ENCODE measurements at places on chromosomes 3 and 15.

DNA sequence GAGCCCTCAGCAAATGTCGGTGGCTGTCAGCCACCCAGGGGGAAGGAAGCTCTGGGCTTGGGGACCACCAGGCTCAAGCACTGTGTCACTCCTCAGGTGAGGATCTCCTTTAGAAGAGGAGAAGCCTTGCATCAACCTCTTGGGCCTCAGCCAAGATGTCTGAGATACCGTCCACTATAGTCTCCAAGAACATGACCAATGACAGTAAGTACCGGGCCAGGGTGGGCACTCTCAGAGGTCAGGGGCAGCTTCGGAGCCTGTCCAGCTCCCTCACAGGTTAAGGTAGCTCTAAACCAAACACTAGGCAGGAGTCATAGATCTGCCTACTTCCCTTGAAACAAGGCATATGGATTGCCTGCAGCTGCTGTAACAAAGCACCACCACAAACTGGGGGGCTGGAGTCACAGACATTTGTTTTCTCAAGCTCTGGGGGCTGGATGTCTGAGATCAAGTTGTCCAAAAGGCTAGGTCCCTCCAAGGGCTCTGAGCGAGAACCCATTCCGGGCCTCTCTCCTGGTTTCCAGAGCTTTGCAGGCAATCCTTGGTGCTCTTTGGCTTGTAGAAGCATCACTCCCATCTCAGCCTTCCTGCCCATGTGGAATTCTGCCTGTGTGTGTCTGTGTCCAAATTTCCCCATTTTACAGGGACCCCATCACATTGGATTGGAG lies 1.3 kb downstream of the CFAP100 start:
- no peak for DNase-seq

- no peak for DNase-seq
Measured at GRCh38 chr3:190870127-190870526, 7.6 kb upstream of the GMNC start.

- DNase-seq = no peak
Measured at GRCh38 chr3:16090706-16091105, 83.8 kb upstream of the GALNT15 start.

GRCh38 chr3:184540777-184541681 lies 20.6 kb upstream of the EPHB3 start:
- DNase-seq = no peak

DNA sequence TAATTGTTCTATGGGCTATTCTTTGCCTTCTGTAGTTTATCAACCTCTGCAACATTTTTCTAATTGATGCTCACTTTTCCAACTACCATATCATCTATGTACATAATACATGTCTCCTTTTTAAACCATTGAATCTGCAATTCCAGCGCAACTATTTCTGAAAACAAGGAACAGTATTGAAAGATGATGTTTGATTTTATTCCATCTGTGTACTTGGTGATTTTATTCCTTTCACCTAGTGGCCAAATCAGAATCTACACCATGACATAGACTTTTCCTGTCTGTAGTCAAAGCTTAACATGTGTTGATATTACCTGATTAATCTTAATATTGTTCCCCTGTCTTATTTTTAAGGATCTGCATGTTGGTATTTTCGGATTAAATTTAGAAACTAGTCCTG lies 13.0 kb downstream of the NKTR start:
- no peak for DNase-seq

GRCh38 chr15:82810061-82810889 lies 847 bp downstream of the WHAMM start:
- DNase-seq = no peak

DNA sequence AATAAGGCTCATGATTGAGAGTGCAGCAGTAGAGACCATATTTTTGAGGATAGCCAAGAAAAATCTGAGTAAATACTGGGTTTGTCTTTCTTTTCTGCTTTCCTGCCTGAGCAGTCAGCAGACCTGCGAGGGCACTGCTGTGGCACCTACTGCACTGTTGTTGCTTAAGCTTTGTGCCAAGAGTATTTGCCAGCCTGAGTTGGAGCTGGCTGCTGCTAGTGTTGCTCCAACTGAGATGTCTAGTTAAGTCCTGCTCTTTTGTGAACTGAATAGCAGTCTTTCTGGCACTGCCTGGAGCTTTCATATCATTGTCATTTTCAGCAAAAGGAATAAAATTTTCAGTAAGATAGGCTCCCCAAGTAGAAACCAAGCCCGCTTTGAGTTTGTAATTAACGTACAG lies 214.5 kb upstream of the P2RY1 start:
- DNase-seq = no peak

- DNase-seq = no peak
Measured at GRCh38 chr15:58240191-58240932, 102.2 kb downstream of the AQP9 start.

DNA sequence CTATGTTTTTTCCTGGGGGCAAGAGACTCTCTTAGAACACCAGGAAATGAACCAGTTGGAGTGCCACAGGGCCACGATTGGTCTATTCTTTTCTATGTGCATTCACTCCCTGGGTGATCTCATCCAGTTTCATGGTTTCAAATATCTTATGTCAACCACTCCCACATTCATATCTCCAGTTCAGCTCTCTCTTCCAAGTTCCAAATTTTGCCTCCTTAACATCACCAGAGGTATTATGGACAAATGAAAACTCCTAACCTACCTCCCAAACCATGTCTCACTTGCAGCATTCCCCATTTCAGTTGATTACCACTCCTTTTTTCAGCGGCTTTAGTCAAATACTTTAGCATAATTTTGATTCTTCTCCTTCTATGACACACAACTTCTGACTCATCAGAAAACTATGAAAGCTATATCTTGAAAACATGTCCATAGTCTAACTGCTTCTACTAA lies 203.1 kb upstream of the SEMA6D start:
- DNase-seq = peak; percentile 21

GRCh38 chr15:91936182-91936775 lies 82.8 kb downstream of the SLCO3A1 start:
- DNase-seq = no peak

DNA sequence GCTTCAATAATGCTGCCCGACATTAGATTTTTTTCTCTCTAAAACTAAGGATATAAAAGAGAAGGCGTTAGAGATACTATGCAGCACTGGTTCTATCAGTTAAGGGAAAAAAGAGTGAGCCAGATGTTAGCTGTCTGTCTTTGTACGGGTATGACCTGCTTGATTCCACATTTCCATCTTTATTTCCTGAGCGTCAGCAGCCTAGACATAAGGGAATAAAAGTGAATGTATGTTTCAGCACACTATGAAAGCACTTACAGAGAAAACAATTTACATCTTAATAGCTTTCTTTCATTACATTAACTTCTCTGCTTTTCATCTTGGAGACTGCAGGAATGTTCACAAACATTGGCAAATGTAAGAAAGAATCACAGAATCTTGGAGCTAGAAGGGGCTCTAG lies 319.3 kb downstream of the CTNNB1 start:
- no peak for DNase-seq

- DNase-seq = no peak
Measured at GRCh38 chr3:83003917-83004316, 1242.5 kb upstream of the GBE1 start.

- DNase-seq = no peak
Measured at GRCh38 chr15:101469520-101470288, 19.8 kb downstream of the PCSK6 start.

DNA sequence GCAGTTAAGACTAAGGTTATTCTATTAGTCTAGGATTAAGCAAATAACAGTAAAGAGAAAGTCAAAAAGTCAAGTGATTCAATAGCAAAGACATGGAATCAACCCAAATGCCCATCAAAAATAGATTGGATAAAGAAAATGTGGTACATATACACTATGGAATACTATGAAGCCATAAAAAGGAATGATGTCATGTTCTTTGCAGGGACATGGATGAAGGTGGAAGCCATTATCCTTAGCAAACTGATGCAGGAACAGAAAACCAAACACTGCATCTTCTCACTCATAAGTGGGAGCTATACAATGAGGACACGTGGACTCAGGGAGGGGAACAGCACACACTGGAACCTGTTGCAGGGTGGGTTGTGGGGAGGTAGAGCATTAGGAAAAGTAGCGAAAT lies 29.0 kb downstream of the UNC13C start:
- no peak for DNase-seq

GRCh38 chr3:184384342-184384741 lies 4.5 kb downstream of the CHRD start:
- no peak for DNase-seq

GRCh38 chr15:100947760-100948429 lies 28.7 kb downstream of the LRRK1 start:
- DNase-seq = no peak

GRCh38 chr3:126460381-126460780 lies 15.3 kb downstream of the ZXDC start:
- DNase-seq = no peak

DNA sequence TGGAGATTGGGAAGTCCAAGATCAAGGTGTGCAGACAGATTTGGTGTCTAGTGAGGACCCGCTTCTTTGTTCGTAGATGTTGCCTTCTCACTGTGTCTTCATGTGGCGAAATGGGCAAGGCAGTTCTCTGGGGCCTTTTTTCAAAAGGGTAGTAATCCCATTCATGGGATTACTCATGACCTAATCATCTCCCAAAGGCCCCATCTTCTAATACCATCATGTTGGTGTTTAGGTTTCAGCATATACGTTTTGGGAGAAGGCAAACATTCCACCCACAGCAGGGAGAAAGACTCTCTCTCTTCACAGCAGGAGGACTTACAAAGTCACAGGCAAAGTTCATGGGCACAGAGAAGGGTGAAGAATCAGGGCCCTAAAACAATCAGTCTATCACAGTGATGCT lies 252.1 kb downstream of the RPLP1 start:
- DNase-seq = no peak

DNA sequence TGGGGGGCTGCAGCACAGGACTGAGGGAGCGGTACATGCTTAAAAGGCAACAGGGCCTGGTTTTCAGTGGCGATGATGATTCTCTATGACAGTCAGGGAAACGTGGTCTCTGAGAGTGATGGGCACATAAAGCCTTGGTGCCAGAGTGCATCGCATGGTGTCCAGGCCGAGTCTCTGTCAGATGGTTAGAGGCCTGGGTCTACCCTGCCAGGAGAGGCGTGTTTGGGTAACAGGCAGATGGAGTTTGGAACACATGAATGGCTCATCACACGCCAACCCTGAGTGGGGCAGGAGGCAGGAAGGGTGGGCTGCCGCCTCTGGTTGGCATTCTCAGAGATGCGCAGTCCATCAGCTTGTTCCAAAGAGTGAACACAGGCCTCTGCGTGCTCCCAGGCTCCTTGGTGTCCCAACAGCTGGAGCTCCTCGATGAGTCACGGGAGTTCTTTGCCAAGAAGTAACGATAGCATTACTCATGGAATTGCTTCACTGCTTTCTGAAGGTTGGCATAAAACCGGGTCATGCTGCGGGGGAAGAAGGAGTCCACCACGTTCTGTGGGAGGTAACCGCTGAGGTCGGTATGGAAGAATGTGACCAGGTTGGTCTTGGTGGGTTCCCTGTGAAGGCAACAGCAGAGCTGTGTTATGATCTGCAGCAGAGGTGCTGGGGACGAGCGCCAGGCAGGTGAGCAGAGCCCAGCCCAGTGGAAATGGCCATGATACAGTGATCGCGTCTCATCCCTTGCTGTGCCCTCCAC lies 11.0 kb downstream of the STARD5 start:
- peak; percentile 97 for DNase-seq

GRCh38 chr15:63072809-63073277 lies 30.3 kb downstream of the TPM1 start:
- no peak for DNase-seq

DNA sequence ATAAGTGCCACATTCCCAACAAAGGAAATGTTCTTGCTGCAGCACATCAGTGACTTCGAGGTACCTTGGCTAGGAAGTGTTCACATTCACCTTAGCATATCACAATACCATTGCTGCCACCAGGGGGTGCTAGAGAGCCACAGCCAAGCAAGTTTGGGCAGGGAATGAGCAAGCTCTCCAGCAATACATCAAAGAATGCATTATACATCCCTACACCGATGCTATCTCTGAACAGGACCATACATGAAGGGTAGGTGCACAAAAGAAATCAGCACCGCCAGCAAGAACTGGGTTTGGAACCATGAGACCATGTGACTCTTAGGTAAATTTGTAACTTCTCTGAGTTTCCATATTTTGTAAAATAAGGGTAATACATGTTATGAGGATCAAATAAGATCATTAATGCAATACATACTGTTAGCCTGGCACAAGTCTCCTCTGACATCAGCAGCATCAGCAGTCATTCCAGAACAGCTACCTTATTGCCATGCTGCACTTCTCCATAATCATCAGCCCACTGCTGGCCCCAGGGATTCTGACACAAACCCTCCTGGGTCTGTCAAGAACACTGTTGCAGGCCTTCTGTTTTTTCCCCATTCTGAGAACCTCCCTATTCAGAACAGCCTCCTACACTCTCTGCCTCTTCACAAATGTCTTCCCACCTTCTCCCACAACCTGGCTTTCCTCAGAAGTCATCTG lies 37.5 kb downstream of the RYK start:
- DNase-seq = peak; percentile 43

- DNase-seq = no peak
Measured at GRCh38 chr3:23747841-23748240, 57.9 kb upstream of the UBE2E1 start.

DNA sequence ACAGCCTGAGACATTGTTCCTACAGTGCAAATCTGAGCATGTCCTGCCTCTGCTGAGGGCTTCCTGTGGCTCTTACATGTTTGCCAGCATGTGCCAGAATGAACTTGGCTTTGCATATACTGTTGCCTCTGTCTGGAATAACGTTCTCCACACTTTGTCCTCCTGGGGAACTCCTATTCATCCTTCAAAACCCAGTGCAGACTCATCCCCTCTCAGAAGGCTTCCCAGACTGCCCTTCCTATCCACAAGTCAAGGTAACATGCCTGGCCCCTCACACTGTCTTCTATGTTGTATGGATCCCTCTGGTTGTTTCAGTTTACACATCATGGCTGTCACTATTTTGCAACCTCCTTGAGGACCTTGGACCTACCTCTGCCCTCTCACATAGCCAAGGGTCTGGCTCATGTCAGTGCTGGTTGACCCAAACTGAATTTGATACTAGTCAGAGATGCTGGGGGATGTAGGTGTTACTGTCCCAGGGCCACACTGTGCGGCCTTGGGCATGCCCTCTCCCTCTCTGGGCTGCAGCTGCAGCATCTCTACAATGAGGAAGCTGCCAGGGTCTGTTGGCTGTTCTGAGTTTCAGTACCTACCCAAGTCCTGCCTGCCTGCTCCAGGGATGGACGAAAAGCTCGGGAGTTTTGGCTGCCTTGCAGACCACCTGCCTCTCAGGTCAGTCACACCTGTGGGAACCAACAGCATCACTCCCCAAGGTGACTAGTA lies 29.0 kb upstream of the TSPAN3 start:
- no peak for DNase-seq

DNA sequence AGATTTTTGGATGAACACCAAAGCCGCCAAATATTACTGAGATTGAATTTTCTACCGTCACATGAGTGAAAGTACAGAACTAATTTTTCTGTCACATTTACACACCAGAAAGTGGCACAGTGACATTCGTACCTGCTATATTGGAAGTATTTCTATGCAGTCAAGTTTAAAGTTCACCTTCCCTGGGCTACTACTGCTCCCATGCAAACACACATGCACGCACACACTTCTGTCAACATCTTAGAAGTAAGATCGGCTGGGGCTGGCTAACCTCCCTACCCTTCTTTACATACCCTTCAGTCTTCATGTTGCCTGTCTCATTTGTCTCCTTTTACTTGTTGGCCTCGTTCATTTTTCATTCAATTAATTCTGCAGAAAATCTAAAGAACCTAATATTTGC lies 19.0 kb upstream of the TM4SF1 start:
- DNase-seq = no peak
